ENCODE measurements at places on chromosomes 6 and 20.

DNA sequence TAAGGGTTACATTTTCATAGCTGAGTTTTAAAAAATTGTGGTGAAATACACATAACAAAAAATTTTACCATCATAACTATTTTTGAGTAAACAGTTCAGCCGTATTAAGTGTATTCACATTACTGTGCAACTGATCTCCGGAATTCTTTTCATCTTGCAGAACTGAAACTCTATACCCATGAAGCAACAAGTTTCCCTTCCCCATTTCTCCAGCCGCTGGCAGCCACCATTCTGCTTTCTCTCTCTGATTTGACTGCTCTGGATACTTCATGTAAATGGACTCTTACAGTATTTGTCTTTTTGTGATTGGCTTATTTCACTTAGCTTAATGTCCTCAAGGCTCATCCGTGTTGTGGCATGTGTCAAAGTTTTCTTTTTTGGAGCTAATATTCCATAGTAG is 341.6 kb downstream of the QKI start:
- peak; percentile 61 for DNase-seq

- no peak for DNase-seq
Observed at GRCh38 chr6:11188161-11188915, 44.1 kb downstream of the NEDD9 start.

DNA sequence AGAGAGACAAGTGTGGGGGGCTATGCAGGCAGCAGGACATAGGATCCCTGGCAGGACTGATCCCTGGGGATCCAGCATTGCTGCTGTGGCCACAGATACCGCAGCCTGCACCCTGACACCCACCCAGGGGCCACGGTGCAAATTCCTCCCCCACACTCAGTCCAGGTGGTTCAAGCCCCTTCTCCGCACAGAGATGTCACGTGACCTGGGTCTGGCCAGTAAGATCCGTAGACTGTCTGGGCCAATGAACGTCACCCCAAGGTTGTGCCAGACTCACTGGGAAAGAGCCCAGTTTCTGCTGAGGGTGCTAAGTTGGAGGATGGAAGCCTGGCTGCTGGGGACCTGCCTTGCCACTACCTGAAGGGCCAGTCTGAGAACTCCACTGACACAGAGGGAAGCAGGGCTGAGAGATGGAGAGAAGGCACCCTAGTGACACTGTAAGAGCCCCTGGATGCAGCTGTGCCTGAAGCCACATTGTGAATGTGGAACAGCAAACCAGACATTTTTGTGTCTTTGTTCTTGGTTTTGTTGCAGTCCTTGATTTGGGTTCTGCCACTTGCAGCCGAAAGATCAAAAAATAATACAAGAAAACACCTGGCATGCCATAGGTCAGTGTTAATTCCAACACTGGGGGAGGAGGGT is 228.6 kb downstream of the PREX1 start:
- DNase-seq = no peak

DNA sequence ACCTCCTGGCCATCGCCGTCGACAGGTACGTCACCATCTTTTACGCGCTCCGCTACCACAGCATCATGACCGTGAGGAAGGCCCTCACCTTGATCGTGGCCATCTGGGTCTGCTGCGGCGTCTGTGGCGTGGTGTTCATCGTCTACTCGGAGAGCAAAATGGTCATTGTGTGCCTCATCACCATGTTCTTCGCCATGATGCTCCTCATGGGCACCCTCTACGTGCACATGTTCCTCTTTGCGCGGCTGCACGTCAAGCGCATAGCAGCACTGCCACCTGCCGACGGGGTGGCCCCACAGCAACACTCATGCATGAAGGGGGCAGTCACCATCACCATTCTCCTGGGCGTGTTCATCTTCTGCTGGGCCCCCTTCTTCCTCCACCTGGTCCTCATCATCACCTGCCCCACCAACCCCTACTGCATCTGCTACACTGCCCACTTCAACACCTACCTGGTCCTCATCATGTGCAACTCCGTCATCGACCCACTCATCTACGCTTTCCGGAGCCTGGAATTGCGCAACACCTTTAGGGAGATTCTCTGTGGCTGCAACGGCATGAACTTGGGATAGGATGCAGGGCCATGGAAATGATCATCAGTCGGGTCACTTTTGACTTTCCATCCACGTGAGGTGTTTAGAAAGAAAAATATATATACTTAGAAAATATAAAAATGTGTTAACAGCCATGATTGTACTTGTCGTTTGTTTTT is 868 bp downstream of the MC3R start:
- no peak for DNase-seq

- no peak for DNase-seq
Observed at GRCh38 chr6:107736713-107737396, 87.3 kb downstream of the SCML4 start.

GRCh38 chr6:4531406-4531805 is 244.8 kb upstream of the CDYL start:
- no peak for DNase-seq

- peak; percentile 40 for DNase-seq
Observed at GRCh38 chr6:134097114-134097707, 44.8 kb upstream of the SLC2A12 start.

GRCh38 chr20:8344631-8345030 is 212.6 kb downstream of the PLCB1 start:
- DNase-seq = no peak

GRCh38 chr20:7366189-7366588 is 574.1 kb downstream of the HAO1 start:
- no peak for DNase-seq

- no peak for DNase-seq
Observed at GRCh38 chr20:11895861-11896387, 21.8 kb upstream of the BTBD3 start.

DNA sequence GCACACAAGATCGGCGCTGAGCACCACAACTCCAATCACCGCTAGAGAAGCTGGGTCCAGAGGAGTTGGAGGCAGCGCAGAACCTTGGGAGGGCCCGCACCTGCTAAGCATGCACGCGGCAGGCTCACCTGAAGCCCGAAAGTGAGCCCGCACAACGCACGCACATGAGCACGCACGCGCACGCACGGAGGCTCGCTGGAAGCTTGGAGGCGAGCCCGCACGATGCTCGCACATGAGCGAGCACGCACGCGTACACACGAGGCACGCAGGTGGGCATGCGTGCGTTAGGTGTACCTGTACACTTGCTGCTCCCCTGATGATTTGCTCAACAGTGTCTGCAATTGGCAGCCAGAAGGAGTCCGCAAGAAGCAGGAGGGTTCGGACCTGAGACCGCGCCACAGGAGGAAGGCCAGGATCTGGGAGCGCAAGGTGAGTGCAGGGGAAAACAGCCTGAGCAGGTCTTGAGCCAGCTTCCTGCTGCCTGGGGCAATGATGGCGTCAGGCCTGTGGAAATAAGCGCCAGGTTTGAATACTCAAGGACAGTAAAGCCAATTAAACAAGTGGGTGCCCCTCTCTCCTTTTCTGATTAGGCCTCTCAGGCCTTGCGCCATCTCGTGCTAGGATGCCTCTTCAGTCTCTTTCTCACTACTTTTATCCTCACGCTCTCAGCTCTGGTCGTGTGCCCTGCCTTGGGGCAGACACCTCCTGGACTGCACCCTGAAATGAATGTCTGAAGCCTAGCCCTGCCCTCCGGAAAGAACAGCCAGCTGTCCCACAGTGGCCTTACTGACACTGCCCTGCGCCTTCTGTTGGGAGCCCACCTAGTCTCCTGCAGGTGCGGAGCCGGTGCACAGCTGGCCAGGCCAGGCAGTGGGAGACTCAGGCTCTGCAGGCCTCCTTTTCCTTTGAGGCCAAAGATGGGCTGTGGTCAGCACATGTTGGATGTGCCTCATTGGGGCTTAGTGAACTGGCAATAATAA is 340.4 kb downstream of the CDC5L start:
- DNase-seq = no peak

- DNase-seq = no peak
Observed at GRCh38 chr6:50843842-50844241, 25.2 kb downstream of the TFAP2B start.

DNA sequence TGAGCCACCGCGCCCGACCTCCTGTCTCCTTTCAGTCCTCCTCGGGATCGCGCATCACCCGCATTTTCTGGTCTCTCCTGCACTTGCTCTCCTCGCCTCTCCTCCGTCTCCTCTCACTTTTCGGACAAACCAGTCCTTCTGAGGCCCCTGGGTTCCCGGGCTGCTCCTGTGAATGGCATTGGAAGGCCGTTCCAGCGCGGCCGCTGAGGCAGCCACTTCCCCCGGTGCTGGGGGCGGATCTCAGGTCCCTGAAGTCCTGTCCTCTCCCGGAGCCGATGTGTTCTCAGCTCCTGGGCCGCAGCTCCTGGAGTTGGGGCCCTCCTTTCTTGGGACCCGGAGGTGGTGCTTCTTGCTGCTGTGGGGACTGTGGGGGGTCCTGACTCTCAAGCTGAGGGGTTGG is 803 bp downstream of the MICB start:
- no peak for DNase-seq

GRCh38 chr6:46935687-46936086 is 13.9 kb upstream of the ADGRF5 start:
- DNase-seq = no peak

GRCh38 chr6:15375638-15376290 is 129.9 kb downstream of the JARID2 start:
- no peak for DNase-seq

GRCh38 chr20:61161726-61162390 is 90.2 kb upstream of the CDH4 start:
- DNase-seq = no peak

- no peak for DNase-seq
Observed at GRCh38 chr6:113102761-113103160, 754.4 kb upstream of the MARCKS start.

DNA sequence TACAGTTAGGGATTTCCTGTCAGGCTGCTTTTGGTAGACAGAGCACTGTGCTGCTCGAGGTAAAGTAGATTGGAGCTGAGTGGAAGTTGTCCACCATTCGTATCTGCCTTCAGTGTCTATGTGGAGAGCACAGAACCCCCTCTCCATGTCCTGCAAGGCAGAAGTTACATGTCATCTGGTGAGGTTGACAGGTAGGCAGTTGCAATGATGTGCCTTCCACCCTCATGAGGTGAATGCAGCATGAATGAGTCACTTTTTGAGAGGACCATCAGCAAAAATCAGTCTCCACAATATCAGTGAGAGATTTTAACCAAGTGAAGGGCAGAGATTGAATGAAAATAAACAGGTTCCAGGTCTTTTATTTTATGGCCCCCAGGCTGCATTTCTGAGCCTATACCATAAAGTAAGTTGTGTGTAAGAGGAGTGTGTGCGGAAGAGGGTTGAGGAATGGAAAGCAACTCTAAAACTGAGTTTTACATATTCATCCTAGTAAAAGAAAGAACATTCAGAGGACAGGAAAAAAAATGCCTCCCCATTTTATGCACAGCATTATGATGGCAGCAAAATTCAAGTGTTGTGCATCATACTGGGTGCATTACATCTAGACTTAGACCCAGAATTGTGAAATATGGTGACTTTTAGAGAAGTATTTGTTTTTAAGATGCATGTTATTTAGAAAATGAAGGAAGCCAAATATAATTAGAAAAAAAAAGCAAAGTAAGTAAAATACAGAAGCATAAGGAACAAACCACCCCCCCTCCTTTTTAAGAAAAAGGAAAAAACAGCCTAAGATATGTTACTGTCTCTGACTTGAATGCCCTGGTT is 15.8 kb downstream of the TRAPPC3L start:
- DNase-seq = no peak

DNA sequence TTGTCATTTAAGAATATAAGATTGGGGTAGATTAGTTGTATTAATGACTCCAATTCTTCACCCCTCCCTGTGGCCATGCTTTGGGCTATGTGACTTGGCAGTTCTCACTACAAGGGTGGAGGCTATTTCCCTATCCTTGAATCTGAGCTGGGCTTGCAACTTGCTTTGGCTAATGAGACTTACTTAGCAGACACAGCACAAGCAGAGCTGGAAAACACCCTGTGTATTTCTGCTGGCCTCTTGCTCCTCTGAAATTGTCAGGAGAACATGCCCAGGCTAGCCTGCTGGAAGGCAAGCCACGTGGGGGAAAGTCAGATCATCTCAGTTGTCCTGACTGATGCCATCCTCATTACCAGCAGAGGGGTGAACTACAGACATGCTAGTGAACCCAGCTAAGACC is 126.5 kb upstream of the HDGFL1 start:
- DNase-seq = no peak

- peak; percentile 88 for DNase-seq
Observed at GRCh38 chr6:43724914-43725642, 37.5 kb upstream of the MRPS18A start.

- DNase-seq = peak; percentile 41
Observed at GRCh38 chr6:159969921-159970320, 1.0 kb downstream of the IGF2R start.

DNA sequence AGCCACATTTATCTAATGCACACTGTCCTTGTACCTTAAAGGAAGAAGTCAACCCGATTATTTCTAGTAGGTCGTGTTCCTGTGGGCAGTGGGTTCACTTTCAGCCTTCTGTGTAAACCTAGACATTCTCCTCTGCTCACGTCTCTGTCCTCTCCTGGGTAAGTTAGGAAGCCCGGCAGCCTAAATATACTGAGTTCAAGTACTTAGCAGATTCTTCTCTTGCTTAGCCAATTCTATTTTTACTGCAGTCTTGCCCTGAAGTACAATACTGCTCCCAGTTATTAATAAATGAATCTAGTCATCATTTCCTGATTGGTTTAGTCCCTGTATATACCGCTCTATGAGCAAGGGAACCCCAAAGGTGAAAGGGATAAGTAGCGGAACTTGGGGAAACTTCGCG is 14.6 kb upstream of the GPR63 start:
- no peak for DNase-seq

- no peak for DNase-seq
Observed at GRCh38 chr6:53035549-53036213, 29.5 kb upstream of the FBXO9 start.

DNA sequence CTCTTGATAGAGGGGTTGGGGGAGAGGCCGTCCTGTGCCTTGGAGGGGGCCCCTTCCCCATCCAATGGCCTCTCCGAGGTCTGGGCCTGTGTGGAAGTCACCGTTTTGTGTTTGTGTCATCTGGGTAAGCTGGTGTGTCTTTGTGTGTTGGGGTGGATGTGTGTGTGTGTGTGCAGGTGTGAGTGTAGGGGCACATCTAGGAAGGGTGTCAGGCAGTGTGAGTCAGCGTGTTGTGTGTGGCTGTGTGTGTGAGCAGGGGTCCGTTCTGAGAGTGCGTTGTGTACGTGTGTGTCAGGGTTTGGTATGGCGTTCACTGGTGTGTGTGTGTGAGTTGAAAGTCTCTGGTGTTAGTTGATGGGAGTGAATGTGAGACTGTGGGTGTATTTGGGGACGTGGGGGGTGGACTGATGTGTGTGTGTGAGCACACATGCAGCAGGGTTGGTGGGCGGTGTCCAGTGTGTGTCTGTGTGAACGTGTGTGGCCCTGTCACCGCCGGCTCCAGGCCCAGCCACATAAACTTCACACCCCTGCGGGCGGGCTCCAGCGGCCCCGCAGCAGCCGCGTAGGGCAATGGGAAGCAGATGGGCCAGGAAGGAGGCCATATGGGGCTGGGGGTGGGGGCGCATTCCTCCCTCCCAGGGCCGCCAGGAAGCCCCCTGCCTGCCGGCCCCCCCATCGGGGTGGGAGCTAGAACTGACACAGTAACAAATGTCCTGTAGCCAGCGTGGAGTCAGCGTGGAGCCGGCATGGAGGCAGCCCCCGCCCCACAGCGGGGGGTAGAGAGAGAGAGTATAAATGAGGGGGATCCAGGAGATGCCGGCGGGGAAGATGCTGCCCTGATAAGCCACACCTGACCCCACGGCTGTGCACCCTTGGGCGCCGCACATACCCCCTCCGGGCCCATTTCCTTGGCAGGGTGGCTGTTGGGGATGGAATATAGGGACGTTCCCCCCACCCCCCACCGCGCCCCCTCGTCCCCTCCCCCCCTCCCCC is 32.1 kb downstream of the SNAI1 start:
- no peak for DNase-seq

Measured in CD4-positive, alpha-beta T cell treated with Interleukin-15 for 1 hour (primary cell).